ENCODE measurements at places on chromosomes 7 and 10. TPM values are rescaled to one million over a fixed set of nuclear protein-coding genes. Genes with fewer than 3 reads are reported as not detected.

FXYD4 gene
- total RNA-seq: not detected

- peak; percentile 5 for DNase-seq
Measured at GRCh38 chr7:133910761-133911160, 216.4 kb upstream of the LRGUK start.

DNA sequence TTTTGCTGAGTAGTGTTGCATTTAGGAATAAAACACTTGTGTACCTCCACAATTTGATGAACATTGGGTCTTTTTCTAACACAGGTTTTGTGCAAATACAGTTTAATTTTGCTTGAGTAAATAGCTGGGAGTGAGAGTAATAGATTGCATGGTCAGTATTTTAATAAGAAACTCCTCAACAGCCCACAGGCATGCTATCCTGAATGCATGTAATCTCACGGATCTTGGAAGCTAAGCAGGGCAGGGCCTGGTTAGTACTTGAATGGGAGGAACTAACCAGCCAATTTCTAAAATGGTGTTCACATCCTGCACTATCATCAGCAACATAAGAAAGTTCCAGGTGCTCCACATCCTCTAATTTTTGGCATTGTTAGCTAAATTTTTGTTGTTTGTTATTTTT lies 685.4 kb upstream of the MBL2 start:
- no peak for DNase-seq

DNA sequence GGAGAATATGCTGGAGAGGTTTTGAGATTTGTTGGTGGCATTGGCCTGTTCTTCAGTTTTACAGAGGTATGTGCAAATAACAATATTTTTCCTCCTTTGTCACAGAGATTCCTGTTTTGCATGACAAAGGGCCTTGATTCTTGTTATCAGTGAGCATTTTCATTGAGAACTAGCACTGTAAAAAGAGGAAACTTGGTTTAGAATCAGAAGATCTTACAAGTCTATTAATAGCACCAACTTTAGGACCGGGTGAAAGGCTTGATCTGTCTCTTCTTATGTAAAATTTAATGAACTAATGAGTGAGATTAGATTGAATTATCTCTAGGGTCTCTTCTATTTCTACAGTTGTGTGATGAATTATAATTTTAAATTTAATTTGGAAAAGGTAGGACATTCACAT lies 25.5 kb downstream of the TSPAN13 start:
- no peak for DNase-seq

MYL10 gene
- total RNA-seq: not detected

DNA sequence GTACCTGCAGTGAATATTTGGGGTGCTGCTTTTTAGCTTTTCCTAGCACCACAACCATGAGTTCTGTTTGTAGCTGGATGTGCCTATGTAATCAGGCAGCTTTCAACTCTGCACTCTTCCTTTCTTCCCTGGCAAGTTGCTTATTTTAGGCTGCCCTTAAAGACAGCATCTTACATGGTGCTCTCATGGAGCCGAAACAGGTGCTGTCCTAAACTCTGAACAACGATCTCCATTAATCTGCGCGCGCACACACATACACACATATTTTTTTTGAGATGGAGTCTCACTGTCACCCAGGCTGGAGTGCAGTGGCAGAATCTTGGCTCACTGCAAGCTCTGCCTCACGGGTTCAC lies 9.1 kb downstream of the RPS24 start:
- no peak for DNase-seq

DNA sequence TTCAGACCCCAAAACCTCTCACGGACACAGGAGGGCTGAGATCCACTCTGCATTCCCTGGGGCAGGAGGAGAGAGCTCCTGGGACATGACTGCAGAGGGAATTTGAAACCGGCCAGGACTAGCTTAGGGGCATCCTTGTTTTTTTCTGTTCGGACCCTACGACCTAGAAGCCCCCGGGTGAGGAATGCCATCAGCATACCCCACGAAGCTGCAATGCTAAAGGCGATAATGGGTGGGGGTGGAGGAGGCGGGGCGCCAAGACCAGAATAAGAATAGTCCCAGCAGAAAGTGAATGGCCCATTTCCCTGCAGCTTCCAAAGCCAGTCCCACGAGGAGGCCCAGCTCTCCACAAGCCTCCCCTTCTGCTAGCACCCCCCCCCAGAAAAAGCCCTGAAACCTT lies 4.0 kb downstream of the PDGFA start:
- no peak for DNase-seq

- no peak for DNase-seq
Measured at GRCh38 chr10:126373147-126373546, 15.1 kb downstream of the ADAM12 start.

DNA sequence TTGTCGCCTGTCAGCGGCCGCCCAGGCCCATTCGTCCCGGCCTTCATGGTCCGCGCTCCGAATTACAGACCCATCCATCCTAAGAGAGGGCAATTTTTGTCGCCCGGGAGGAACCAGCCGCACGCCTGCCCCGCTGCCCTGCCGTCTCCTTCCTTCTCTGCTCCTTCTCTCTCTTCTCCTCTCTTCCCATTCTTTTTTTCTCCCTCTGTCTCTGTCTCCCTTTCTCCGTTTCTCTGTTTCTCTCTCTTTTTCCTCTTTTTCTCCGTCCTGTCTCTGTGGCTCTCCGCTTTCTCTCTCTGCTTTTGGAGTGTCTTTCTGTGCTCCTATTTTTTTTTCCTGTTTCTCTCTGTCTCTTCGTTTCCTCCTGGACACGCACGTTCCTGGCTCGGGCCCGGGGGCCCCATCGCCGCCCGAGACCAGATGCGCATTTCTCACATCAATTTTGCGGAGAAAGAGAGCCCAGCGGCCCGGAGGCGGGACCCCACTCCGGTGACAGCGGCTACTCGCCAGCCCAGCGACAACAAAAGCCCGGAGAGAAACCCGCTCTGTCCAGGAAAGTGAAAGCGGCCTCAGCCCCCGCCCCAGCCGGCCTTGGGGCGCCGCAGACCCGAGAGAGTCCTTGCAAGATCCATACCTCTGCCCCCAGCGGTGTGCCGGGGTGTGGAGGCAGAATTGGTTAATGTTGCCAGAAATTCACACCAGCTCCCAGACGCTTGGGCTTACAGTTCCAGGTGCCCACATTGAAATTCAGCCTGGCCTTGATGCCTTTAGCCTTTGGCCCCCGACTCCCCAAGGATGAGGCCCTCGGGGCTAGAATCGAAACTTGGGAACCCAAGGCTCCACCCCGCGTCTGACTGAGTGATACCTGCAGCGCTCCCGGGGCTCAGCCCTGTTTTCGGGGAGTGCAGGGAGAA lies 4.1 kb downstream of the LBX1 start:
- no peak for DNase-seq

GRCh38 chr10:90977162-90977854 lies 56.4 kb upstream of the ANKRD1 start:
- no peak for DNase-seq

GRCh38 chr10:127576740-127577161 lies 27.6 kb downstream of the NPS start:
- DNase-seq: no peak

SPDYE9 gene
- not detected for total RNA-seq

- DNase-seq: no peak
Measured at GRCh38 chr7:108266491-108266890, 136.3 kb upstream of the LAMB4 start.

DNA sequence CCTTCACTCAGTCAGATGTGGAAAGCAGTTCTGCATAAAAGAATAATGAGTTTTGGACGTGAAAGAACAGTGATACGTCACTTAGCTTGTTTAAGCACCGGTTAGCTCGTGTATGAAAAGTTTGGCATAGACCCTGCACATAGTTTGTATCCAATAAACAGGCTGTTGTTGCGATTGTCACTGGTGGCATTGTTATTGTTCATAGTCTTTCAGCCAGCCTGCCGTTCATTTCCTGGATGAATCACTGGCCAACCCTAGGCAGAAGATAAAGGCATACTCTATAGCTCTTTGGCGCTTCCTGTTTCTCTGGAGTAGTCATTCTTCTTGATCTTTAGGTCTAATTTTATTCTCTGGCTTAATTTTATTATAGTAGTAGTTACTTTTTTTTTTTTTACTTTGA lies 57.8 kb upstream of the ANKRD30A start:
- no peak for DNase-seq

TFPI2 gene
- total RNA-seq: not detected

SPDYE2 gene
- not detected for total RNA-seq

- DNase-seq: no peak
Measured at GRCh38 chr10:118983263-118983662, 46.3 kb upstream of the NANOS1 start.

XRCC2 gene
- total RNA-seq: 49.6 TPM

GRCh38 chr10:93718937-93719725 lies 16.7 kb upstream of the FRA10AC1 start:
- peak; percentile 30 for DNase-seq

DNA sequence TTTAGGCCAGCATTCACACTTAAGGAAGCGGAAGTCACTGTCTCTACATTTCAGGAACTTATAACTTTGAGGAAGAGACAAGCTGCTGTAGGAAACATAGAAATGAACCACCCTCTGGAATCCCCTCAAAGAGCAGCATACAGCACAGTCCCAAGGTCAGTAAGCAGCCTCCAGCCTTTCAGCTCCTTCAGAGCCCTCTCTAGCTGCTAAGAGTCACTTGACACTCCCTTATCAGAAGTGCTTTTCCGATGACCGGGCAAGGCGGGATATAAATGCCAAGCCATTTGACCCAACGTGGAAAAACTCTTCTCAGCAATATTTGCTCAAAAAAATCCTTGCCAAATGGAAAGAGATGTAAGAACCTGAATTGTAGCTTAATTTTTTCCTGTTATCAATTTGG lies 1284.3 kb downstream of the XPNPEP1 start:
- DNase-seq: no peak

DNA sequence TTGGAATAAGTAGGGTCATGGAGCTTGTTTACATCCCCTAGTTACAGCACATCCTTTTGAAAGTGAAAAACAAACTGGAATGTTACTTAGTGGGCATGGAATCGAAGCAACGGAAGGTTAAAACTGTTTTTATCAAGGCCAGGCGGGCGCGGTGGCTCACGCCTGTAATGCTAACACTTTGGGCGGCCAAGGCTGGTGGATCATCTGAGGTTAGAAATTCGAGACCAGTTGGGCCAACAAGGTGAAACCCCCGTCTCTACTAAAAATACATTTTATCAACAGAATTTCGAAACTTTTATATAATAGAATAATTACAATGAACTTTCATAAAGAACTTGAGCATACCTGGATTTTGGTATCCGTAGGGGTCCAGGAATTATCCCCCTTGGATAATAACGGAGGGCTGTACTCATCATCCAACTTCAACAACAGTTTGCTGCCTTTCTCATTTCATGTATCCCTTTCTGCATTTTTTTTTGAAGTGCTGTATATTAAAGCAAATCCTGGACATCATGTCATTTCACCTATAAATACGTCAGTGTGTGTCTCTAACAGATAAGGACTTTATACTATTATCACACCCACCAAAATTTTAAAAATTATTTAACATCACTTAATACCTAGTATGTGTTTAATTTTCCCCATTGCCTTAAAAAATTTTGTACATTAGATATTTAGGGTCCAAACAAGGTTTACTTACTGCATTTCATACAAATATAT lies 1.3 kb upstream of the TMED4 start:
- no peak for DNase-seq

DNA sequence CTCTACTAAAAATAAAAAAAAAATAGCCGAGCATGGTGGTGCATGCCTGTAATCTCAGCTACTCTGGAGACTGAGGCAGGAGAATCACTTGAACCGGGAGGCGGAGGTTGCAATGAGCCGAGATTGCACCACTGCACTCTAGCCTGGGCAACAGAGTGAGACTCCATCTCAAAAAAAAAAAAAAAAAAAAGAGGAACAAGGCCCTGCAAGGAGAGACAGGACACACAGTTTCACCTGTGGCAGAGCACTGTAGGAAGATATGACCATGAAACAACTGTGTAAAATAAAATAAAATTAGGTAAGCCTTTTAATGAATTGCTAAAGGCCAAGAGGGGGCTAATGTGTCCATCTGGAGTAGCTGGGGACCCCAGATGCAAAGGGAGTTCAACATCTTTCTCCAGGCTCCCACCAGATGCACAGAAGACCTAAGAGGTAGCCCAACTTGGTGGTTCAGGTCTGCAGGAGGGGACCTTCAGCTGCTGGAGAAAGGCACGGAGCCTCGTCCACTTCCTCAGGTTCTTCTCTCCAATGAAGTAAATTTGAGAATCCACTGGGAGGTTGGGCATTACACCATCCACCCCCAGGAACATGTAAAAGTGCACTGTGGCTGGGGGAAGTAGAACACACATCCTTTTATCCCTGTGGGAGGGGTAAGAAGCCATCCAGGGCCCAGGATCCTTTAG lies 12.7 kb downstream of the PPIF start:
- no peak for DNase-seq

TRIM50 gene
- total RNA-seq: not detected

LIPJ gene
- total RNA-seq: not detected

PAX4 gene
- total RNA-seq: not detected

BTBD16 gene
- not detected for total RNA-seq

DNA sequence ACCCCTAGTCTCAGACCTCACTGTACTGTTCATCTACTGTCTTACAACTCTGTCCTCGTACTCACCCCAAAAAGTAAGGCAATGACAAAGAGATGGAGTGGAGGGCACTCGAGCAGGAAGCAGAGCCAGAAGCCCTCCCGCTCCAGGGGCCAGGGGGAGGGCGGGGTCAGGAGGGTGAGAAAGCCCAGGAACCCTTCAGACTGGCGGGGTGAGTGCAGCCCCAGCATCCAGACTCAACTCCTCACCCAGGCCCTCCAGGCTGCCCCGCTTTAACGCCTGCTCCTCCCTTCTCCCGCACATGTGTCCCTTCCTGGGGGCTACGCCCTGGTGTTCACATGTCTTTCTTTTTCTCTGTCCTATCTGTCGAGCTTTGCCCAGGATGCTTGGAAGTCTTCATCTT lies 66.1 kb downstream of the CALML3 start:
- no peak for DNase-seq

DNA sequence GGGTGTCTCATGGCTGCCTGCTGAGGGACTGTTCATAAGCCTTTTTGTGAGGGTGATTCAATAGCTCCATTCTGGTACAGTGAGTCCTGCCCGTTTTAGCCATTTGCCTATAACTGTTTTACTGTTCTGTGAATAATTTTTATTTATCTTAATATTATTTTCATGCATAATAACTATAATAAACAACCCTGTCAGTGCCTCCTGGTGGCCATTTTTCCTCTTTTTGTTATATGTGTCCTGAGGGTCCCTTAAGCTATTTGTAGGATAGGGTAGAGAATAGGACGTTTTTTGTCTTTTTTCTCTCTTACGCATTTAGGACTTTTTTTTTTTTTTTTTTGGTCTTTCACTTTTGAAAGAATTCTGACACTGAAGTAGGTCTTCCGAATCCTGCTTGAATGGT lies 2.9 kb downstream of the C1QL3 start:
- DNase-seq: no peak

H2BK1 gene
- not detected for total RNA-seq

DNA sequence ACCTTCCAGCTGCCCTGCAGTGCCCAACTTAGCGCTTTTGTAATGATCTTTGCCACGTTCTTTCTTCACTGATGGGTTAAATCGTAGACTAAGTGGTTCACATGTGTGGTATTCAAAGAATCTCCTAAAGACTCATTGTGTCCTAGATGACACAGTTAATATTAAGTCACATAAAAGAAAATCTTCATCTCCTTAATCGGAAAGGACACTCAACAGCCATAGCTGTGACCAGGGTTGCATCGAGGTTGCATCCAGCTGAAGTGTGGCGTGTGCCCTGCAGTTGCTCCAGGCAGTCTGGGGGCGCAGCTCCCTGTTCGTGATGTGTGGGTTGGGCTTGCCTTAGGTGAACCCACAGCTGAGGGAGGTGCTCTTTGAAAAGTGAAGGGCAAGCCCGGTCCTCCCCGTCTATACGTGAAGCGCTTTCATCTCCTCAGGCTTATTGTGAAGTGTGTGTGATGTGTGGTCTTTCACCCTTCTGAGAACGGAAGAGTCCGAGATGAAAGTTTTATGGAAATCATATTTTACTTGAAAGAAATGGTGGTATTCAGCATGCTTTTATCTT lies 122.7 kb downstream of the TRRAP start:
- DNase-seq: no peak

AKR1C4 gene
- not detected for total RNA-seq

ITPRID1 gene
- total RNA-seq: not detected

Measured in OCI-LY7 (cell line).